T-cell (primary cell): ENCODE measurements at places on chromosomes 11 and 22. TPM values are rescaled to one million over a fixed set of nuclear protein-coding genes. Genes with fewer than 3 reads are reported as not detected.

Gene APOA4
- total RNA-seq = not detected

DNA sequence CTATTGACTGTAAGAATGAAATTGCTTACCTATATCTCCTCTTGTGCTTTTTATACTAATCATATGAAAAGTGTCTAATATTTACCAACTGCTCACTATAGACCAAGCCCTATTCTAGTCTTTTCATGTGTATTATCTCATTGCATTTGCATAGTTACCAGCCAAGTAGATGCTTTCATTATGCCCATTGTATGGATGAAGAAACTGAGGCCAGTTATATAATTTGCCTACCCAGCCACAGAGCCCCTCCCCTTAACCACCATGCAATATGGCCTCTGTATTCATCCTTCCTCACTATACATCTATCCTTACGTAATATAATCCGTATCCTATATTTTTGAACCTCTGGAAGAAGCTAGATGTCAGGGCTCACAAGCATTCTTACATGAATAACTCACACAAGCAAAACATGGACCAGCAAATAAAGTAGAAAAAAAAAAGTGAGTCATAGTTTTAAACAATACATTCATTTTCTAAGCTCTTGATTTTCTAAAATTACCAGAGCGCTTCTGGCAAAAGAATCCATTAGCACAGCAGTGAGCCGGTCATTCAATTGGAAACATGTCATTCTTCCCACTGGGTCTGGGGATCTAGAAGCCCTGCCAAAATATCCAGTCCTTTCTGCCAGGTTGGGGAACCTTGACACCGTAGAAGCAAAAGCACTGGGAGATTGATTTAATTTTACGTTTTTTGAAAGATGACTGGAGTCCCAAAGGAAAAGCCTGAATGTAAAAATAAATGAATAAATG is 80.0 kb downstream of the C11orf91 start:
- no peak overlapping the region for H3K27ac ChIP-seq
- H3K4me1 ChIP-seq = no peaks in the 10 kb centered on the region
- H3K4me3 ChIP-seq = no peak overlapping the region
- no peaks in the 10 kb centered on the region for H3K36me3 ChIP-seq

- no peak overlapping the region for H3K27ac ChIP-seq
- H3K36me3 ChIP-seq = no peaks in the 10 kb centered on the region
- H3K4me3 ChIP-seq = no peak overlapping the region
- no peak for DNase-seq
- H3K4me1 ChIP-seq = no peaks in the 10 kb centered on the region
- peaks cover 12% of the 10 kb centered on the region for H3K27me3 ChIP-seq
Measured at GRCh38 chr11:113538451-113539412, 63.5 kb upstream of the DRD2 start.

DNA sequence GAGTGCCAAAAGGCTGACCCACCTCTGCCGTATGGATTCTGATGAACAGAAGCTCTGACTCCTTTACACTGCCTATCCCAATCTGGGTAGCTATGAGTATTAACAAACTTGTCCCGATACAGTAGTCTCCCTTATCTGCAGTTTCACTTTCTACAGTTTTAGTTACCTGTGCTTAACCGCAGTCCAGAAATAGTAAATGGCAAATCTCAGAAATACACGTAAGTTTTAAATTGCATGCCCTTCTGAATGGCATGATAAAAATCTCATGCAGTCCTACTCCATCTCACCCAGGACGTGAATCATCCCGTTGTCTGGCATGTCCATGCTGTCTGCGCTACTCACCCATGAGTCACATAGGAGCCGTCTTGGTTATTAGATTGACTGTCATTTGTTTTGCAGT is 68.8 kb downstream of the SNX19 start:
- no peak overlapping the region for H3K4me3 ChIP-seq
- H3K4me1 ChIP-seq = no peaks in the 10 kb centered on the region
- no peak for DNase-seq
- H3K27me3 ChIP-seq = peaks cover 4% of the 10 kb centered on the region

Gene ESAM
- total RNA-seq = 2.2 TPM
